ENCODE measurements at places on chromosomes 2 and 18.

DNA sequence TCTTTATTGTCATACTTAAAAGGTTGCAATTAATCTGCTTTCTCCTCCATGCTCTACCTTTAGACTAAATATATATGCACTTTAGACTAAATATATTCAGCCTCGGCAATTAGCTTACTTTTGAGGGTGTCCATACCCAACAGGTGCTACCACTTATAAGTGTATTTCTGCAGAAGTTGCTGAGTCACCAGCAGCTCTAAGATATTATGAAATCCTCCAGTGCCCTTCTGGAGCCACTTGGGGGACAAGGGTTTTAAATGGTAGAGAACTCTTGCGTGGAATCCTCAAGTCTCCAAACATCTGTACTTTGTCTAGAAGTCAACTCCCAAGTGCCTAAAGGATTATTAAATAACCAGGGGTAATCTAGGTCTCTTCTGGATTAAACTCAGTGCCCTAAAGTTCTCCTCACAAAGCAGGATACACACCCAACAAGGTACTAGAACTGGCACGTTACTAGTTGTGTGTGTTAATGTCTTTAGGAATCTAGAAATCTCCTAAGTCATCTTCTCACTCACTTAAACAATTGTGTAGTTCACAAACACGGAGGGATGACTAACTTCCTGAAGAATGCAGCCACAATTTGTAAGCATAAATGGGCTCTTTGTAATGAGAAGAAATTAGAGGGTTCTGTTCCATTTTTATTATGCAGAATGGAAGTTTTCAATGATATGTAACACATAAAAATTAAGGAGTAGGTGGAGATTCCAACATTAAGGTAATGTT lies 159.7 kb downstream of the CD226 start:
- no peak for DNase-seq

- no peak for DNase-seq
Measured at GRCh38 chr2:188187726-188188125, 103.9 kb upstream of the GULP1 start.

- DNase-seq = no peak
Measured at GRCh38 chr2:85078536-85078935, 54.7 kb upstream of the TCF7L1 start.

GRCh38 chr2:8028981-8029380 lies 652.9 kb upstream of the ID2 start:
- no peak for DNase-seq

- DNase-seq = no peak
Measured at GRCh38 chr2:108594132-108594981, 60.1 kb downstream of the LIMS1 start.

DNA sequence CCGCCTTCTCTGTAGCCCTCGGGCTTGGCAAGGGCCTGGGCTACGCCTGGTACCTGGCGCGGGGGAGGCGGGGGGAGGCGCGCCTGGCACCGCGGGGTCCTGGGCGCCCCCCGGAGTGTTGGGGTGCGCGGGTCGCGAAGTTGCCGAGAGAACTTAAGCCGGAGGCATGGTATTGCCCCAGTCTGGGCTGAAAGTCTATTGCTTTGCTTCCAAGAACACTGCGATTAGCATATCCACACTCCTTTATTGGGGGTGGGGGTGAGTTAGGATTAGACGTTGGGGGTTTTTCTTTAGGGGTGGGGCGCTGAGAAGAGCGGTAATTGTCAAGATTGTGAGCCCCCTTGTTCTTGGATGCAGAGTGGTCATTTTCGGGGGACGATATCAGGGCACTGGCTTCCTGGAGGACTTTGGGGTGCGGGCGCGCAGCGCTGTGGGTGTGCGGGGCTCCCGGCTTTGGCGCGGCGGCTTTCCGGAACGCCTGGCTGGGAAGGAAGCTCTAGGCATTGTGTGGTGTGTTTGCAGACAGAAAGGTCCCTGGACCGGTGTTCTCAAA lies 798 bp downstream of the TANC1 start:
- DNase-seq = no peak
